ENCODE measurements at places on chromosomes 7 and 10.

- DNase-seq, result no peak
Observed at GRCh38 chr7:30654296-30655090, 27.8 kb downstream of the CRHR2 start.

GRCh38 chr7:116259156-116259870 is 49.0 kb downstream of the TES start:
- DNase-seq, result no peak

- DNase-seq, result no peak
Observed at GRCh38 chr10:73414230-73414945, 530 bp upstream of the ANXA7 start.

GRCh38 chr7:52168085-52168484 is 851.5 kb upstream of the COBL start:
- DNase-seq, result no peak

GRCh38 chr10:29658984-29659965 is 24.5 kb upstream of the SVIL start:
- DNase-seq, result peak; percentile 99

DNA sequence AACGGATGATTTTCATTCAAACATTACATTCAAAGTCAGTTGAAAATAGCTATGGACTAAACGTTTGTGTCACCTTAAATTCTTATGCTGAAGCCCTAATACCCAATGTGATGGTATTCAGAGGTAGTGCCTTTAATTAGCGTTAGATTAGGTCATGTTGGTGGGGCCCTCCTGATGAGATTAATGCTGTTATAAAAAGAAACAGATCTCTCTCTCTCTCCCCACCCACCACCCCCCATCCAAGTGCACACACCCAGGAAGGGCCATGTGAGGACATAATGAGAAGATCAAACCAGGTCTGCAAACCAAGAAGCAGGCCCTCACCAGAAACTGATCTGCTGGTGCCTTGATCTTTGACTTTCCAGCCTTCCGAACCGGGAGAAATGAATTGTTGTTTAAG is 44.2 kb downstream of the ZNF438 start:
- DNase-seq, result no peak

DNA sequence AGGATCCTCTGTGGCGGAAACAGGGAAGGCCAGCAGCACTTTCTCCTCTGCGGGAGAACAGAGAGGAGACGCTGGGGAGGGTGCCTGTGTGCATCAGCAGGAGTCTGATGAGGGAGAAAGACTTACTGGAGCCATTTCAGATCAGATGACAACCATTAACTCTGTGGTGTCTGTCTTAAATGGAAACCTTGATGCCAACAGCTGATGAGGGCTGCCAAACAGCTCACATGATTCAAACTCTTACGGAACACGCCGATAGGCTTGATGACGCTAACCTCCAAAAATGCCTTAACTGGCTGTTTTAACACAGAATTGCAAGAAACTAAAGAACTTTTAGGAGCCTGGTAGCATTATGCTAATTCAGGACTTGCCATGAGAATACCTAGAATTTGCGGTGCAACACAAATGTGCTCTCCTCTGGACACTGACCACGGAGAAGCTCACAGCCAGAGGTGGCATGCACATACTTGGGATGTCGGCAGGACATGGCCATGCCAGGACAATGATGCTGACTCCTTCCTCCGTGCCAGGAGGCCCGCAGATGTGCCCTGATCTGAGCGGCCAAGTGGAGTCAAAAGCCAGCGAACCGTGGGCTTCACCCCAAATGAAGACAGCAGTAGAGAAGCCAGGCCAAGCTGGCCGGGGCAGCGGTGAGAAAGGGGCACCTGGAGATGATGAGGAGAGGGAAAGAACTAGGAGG is 154.9 kb downstream of the ZMYND11 start:
- no peak for DNase-seq

DNA sequence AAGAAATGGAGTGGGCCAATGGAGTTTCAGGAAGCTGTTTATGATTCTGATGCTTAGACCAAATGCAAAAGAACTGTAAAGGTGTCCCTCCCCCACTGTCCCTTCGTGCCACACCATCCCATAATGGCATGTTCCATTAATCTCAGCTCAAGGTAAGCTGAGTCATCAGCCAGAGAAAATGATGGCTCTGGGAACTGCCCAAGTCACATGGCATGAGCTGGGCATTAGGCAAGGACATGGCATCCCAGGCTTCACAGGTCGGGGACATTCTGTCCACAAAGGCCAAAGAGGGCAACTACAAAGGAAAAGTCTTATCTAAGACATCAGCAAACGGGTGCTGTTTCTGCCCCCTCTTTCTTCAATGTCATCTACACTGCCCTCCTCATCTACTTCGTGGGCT is 44.9 kb downstream of the DLG5 start:
- no peak for DNase-seq

- no peak for DNase-seq
Observed at GRCh38 chr7:70504254-70504653, 627.7 kb upstream of the GALNT17 start.

DNA sequence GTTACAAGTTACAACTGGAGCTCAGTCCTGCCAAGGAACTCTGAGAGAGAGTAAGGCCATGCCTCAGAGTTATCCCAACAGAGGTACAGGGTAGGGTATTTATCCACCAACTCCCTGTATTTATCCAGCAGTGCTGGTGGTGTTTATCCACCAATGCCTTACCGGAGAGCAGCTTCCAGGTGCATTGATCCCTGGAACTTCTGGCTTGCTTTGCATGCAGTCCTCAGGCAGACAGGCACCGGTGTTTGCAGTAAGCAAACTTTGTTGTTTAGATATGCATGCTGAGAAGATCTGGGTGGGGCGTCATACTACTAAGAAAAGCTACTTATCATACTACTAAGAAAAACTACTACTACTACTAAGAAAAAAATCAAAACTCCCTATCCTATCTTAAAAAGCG is 92.4 kb downstream of the CYP26A1 start:
- DNase-seq, result no peak

- DNase-seq, result peak; percentile 49
Observed at GRCh38 chr7:28686418-28686800, 271.7 kb downstream of the TRIL start.

GRCh38 chr10:14478604-14479003 is 147.9 kb upstream of the FRMD4A start:
- DNase-seq, result no peak

GRCh38 chr10:62264702-62265436 is 3.8 kb downstream of the RTKN2 start:
- peak; percentile 60 for DNase-seq

DNA sequence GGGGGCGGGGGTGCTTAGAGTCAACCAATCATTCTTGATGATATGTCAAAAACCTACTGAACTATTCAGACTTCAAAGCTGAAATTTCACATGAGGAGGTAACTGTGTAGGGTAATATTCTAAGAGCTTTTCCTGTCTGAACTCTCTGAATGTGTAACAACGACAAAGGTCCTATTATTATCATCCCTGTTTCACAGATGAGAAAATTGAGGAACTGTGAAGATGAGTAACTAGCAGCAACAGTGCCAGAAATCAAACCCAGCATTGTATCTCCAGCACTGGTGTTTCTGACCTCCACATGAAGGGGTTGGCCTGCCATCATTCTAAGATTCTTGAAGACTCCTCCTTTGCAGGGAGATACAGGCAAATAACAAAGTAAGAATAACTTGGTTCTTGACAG is 294.7 kb upstream of the AOAH start:
- no peak for DNase-seq

GRCh38 chr10:59825932-59826331 is 72.7 kb upstream of the MRLN start:
- DNase-seq, result no peak

DNA sequence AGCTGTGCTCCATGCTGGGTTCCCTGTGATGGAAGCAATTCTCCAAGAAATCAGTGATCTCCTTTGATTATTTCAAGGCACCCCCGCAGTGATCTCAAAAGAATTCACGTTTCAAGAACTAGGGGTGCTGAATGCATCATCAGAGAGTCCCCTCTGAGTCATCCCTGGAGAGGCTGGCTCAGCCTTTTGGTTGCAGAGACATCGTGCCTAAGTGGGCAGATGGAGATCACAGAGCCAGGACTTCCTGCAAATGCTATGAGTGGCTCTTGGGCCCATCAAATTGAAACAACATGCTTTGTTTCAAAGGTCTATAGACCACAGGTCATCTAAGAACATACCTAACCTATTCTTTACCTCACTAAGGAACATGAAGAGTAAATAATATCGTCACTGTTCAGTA is 41.5 kb upstream of the PLEKHA1 start:
- DNase-seq, result no peak

GRCh38 chr7:22302951-22303423 is 54.0 kb downstream of the RAPGEF5 start:
- peak; percentile 89 for DNase-seq

DNA sequence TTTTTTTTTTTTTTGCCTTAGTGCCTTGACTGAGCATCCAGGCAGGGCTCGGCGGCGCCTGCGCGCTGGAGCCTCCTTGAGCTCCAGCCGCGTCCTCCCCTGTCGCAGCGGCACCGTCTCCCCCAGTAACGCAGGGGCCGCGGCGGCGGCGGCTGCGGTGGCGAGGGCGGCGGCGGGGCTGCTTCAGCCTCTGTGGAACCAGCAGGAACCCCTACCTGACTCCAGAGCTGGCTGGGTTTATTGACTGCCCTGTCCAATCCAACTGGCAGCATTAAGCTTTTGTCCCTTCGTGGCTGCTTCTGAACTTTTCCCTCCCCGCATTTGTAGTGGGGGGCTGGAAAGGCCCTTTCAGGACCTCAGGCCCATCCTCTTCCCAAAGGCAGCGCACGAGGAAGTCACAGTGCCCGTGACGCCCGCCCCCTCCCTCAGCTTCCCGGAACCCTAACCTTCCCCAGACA is at the start of gene GPR85:
Gene GPR85, minus strand, starts transcription at position 397 of the 458 bp plus-strand sequence. CDS start 2,106 bp downstream, outside the sequence.
- DNase-seq, result no peak

DNA sequence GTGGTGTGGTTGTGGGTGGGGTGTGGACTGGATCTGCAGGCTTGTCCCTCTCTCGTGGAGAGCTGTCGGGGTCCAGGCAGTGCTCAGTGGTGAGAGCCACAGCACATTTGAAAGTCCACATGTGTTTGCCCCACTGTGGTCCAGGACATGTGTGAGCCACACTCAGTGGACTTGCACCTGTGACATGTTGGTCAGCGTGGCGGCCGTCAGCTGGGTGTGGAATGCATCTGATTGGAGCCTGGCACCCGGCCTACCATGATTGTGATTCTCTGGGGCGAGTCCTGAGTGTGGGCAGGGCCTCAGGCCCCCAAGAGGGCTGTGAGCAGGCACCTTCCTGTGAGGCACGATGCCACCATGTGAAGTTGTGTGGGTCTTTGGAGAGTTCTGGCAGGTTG is 77.9 kb downstream of the DNAJB6 start:
- DNase-seq, result no peak

DNA sequence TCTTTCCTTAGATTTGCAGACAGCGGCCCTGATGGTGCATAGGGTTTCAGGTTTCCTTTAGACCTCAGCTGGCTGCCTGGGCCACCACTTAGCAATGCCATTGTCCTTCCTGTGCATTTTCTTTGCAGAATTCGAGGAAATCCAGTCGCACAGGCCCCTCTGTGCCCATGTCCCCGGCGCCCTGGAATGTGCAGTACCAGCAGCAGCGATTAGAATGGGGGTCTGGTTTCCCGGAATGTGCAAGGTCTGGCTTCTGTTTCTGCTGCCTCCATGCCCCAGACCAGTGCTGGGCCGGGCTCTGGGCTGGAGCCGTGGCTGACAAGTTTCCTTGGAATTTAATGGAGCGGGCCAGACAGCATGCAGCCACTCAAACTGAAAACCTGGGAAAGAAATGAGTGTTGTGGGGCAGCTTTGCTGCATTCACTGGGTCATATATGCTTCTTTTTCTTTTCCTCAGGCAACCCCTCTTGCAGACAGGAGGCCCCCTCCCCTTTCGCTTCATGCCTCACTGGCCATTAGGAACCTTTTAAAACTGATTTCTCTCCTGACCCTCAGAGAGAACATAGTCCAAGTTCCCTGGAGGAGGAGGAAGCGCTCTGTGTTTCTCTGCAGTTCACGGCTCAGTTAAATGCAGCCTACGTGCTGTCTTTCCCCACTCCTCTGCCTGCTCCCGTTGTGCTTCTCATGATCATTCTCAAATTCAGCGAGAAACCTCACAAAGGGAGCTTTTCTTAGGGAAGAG is 14.4 kb downstream of the HTRA1 start:
- no peak for DNase-seq

- DNase-seq, result no peak
Observed at GRCh38 chr10:117272195-117273076, 31.5 kb downstream of the SLC18A2 start.

GRCh38 chr7:86647385-86648094 is 3.8 kb downstream of the GRM3 start:
- no peak for DNase-seq

GRCh38 chr10:122083478-122084025 is 94.6 kb downstream of the TACC2 start:
- DNase-seq, result no peak

GRCh38 chr10:96513698-96514561 is at the start of gene TLL2:
TSS of gene TLL2 (minus strand) at chr10:96513926. CDS start at chr10:96513685, 241 bp downstream.
- DNase-seq, result peak; percentile 73

DNA sequence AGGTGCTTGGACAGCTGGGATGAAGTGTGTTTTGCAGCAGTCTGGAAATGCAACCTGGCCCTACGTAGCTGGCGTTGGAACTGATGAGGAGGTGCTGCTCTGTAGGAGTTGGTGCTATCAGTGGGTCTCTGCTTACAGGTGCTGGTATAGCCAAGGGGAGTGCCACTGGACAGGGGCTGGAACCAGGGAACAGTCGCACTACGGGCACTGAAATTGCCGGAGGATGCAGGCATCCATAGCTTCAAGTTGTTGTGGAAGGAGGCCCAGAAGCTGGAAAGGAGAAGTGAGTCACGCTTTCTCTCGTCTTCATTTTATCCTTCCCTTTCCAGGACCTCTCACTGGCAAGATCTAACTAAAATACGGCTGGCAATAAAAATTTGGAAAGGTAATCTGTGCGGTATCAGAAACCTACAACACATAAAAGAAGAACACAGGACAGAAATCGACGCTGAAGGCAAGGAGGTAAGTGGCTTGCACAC is 25.8 kb downstream of the MACC1 start:
- no peak for DNase-seq

- no peak for DNase-seq
Observed at GRCh38 chr7:105524840-105525239, 2.8 kb upstream of the PUS7 start.

GRCh38 chr7:129122751-129123509 is 21.6 kb upstream of the TSPAN33 start:
- DNase-seq, result no peak

GRCh38 chr7:116187400-116187799 is 22.9 kb upstream of the TES start:
- no peak for DNase-seq

- DNase-seq, result no peak
Observed at GRCh38 chr7:129652914-129653313, 41.4 kb downstream of the NRF1 start.
